ENCODE measurements at places on chromosomes 11 and 22.

- no peak for DNase-seq
Observed at GRCh38 chr11:43997022-43997660, 50.6 kb upstream of the ACCSL start.

- no peak for DNase-seq
Observed at GRCh38 chr11:40149721-40150120, 1309.7 kb downstream of the LRRC4C start.

- no peak for DNase-seq
Observed at GRCh38 chr11:94747601-94748041, 20.5 kb upstream of the AMOTL1 start.

GRCh38 chr11:2589538-2589934 lies 110.3 kb downstream of the KCNQ1OT1 start:
- peak; percentile 14 for DNase-seq

GRCh38 chr22:46953968-46954765 lies 191.7 kb downstream of the TBC1D22A start:
- no peak for DNase-seq

GRCh38 chr22:39960791-39961746 lies 872 bp downstream of the TMA7B start:
- DNase-seq = no peak

DNA sequence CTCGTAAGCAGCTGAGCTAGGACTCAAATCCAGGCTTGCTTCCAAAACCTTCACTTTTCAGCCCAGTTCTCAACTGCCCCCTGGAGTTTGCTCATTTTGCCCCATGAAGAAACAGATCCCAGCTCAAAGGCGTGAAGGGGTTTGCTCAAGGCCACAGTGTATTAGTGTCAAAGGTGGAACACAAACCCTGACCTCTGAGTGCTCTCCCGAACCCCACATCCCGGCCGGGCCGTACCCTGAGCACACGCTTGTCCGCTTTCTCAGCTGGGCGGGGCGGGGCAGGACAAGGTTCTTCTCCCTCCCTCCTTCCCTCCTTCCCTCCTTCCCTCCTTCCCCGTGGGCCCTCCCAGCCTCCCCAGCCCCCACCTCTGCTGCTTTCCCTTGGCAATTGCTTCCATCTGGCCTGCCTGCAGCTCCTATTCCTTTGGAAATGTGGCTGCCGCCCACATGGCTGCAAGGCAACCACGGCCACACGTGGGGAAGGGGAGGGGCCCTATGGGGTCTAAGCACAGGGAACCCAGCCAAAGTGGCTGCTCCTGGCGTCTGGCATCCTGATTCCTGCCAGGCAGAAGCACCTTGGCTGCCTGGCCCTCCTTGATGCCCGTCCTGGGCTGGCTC lies 4.1 kb downstream of the ST3GAL4 start:
- DNase-seq = peak; percentile 61
